Hepatocyte (in vitro differentiated cells): ENCODE measurements at places on chromosomes 1 and 21.

- no peak for DNase-seq
Observed at GRCh38 chr1:193416226-193417024, 230.0 kb upstream of the B3GALT2 start.

DNA sequence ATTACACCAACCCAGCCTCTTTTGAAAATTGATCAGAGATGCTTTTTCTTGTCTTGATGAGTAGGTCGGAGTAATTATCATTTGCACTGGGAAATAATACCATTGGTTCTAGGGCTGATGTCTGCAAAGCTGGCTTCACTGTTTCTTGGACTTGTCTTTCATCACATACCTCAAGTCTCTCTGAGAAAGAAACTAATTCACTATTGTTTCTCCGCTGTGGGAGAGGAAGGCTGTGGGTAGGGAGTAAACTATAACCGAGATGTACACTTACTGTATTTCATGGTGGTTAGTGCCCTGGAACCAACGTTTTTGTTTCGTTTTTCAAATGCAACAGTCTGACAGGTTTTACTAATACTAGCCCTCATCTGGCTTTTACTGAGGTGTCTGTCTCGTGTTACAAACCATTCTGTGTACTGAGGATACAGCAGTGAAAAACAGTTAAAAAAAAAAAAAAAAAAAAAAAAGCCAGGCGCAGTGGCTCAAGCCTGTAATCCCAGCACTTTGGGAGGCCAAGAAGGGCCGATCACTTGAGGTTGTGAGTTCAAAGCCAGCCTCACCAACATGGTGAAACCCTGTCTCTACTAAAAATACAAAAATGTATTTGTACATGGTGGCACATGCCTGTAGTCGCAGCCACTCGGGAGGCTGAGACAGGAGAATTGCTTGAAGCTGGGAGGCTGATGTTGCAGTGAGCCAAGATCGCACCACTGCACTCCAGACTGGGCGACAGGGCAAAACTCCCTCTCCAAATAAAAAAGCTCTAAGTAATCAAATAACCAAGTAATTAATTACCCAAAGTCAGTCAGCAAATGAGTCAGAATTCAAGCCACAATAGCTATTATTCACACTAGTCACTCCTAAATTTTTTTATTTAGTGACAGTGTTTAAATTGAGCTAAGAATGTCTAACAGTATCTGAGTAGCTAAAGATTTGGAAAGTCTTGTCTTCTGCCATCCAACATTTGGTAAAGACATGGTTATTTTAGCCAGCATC is 23.3 kb downstream of the TOMM20 start:
- no peak for DNase-seq

GRCh38 chr1:219277304-219278105 is 103.8 kb downstream of the LYPLAL1 start:
- no peak for DNase-seq

GRCh38 chr1:213089924-213090677 is 39.1 kb downstream of the RPS6KC1 start:
- DNase-seq = no peak

DNA sequence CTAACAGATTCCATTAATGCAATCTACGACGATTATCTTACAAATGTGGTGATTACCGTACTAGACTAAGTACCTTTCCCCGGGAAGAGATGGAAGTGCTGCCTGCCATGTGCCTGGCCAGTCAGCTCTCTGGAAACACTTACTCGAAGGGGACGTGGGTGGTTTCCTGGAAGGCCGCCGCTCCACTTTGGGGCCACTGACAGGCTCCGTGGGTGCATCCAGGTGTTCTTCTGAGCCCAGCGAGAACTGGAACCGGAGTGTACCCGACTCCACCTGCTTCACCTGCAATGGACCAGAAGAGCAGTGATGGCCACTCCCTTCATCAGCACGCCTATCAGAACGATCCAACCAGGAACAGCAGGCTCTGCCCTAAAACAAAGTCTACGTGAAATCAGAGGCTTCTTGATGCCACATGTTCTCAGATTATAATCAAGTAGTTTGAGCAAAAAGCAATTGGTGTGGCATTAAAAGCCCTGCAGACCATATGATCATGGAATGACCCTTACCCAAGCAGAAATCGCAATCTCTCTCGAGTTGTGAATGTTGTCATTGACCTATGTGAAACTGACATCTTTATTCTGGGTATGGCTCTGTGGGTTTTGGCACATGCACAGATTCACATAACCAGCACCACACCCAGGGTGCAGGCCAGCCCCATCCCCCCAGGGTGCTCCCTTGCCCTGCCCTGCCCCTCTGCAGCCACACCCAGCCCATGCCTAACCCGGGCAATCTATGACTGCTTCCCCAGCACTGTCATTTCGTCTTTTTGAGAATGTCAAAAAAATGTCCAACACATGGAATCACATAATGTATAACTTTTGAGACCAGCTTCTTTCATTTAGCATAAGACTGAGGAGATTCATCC is 64.5 kb downstream of the NPHP4 start:
- DNase-seq = no peak

- DNase-seq = no peak
Observed at GRCh38 chr1:64856553-64856952, 109.8 kb downstream of the JAK1 start.

- DNase-seq = no peak
Observed at GRCh38 chr21:26127918-26128317, 42.7 kb downstream of the APP start.

DNA sequence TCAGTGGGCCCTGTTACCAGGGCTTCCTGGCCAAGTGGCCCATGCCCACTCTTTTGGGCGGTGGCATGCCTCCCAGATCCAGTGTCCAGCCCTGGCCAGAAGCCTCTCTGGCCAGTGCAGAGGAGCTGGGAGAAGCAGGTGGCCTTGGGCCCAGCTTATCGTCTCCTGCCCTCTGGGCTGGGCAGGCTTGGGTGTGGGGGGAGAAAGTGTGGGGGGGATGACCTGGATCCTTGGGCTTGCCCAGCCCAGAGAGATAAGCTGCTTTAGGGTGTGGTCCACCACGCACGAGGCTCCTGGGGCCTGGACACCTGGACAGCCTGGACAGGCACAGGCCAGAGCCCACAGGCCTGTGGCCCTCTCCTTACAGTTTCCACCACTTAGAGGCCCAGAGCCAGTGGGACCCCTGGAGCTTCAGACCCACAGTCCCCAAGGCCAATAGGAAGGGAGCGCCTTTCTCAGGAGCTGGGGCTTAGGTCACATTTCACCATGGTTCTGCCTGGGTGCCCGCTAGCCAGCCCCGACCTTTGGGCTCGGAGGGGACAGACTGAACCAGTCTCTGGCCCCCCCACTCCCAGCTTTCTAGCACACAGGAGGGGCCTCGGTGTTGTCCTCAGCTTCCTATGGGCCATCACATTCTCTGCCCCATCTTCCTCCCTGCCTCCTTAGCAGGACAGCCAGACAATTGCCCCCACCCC is 1.8 kb downstream of the ESPN start:
- no peak for DNase-seq

- no peak for DNase-seq
Observed at GRCh38 chr1:93690921-93691789, 9.5 kb upstream of the BCAR3 start.

DNA sequence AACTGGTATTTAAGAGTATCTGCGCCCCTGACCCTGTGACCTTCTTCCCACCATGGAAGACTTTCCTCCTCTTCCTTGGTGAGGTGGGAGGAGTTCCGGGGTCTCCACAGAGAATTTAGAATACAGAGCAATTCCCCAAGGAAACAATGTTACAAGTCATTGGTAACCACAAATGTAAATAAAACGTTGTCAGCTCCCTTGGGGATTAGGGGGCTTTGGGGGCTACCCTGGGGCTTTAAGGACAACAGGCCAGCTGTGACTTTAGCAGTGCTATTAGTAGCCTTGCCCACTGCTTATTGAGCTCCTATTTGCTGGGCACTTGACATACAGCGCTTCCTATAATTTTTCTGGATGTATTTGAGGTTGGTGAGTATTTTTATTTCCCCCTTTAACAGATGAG is 69.0 kb downstream of the IGSF21 start:
- DNase-seq = no peak

- no peak for DNase-seq
Observed at GRCh38 chr1:201742476-201742875, 86.5 kb upstream of the IPO9 start.

- peak; percentile 86 for DNase-seq
Observed at GRCh38 chr1:115545791-115546733, 95.7 kb upstream of the VANGL1 start.

- DNase-seq = no peak
Observed at GRCh38 chr1:116435806-116436610, 63.0 kb downstream of the ATP1A1 start.

DNA sequence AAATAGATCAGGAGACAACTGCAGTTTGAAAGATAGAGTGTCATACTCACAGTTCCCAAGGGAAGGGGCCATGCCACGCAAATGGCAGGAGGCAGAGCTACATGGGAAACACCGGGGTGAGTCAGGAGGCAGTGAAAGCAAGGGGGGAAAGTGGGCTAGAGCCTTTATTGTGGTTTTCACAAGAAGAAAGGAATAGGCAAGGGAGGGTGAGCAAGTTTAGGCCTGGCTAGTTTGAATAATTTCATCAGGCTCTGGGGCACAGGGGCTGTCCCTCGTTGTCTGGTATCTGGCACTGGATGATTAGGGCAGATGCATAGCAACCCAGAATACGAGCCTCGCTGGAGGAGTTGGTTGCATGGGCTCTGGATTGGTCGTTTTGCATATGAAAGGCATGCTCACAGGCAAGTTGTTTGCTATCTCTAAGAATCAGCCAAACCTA is 17.0 kb upstream of the ITLN2 start:
- no peak for DNase-seq

DNA sequence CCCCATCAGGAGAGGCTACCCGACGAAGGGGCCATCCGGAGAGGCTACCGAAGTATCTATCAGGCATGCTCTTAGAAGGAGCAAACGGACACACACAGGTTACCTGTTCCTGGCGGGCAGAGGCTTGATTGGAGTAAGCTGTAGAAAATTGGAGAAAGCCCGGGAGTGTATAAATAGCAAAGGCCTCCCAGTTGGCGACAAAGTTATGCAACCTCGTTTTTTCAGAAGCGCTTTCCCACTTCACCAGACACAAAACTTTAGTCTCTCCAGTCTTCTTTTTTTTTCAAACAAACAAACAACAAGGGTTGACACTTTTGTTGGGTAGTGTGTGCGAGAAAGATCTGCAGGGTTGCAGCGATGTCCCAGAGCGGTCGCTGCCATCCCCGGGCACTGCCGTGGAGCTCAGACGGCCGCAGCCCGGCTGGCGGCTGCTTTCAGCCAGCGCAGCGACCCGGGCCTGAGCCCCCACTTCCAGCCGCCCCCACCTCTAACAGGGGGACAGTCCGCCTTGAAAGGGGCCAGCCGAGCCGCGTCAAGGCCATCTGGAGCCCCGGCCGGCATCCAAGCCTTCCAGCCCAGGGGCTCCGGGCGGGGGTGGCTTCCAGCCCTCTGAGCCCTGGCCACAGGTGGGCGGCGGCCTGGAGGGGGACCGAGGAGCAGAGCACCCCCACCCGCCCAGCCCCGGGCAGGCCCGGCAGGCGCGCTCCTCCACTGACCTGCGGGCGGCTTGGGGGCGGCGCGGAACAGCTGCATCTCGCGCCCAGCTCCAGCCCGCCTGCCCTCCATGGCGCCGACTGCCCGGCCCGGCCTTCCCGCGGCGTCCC is 616 bp downstream of the MCOLN3 start:
- peak; percentile 28 for DNase-seq

DNA sequence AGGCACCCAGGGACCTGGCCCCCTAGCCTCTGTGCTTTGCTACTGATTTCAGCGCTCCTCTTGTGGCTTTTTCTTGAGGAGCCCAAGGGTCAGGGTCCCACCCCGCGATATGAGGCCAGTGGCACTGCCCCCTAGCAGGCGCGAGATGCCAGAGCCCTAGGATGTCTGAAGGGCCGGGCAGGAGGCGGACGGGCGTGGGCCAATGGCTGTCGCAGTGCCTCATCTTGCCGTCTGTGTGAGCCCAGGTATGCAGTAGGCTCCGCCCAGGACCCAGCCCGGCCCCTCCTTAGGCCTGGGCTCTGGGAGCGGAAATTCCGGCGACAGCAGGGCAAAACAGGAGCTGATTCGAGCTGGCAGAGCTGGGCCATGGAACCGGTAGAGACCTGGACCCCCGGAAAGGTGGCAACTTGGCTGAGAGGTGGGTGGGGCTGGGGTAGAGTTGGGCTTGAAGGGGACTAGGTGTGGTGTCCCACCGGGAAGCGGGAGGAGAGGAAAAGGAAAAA is at the start of gene CNKSR1:
Gene CNKSR1, plus strand, starts transcription at position 310 of the 503 bp plus-strand sequence. Its CDS starts 57 bp downstream, at position 367.
- peak; percentile 90 for DNase-seq

GRCh38 chr1:8437347-8437746 is 119.4 kb downstream of the SLC45A1 start:
- no peak for DNase-seq

GRCh38 chr21:34518301-34518700 is 6.3 kb upstream of the KCNE1 start:
- no peak for DNase-seq

DNA sequence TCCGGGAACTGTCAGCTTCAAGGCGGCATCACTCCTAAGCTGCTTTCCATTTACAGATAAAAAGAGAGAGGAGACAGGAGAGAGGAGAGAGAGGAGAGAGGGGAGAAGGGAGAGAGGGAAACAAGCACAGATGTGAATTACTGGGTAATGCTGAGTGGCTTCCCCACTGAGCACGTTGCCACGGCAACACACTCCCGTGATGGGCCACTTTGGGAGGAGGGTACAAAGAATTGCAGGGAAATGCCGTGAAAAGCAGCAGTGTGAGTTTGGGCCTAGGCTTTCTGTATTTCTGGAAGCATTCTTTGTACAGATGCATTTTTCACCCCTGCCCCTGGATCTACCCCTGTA is 128.0 kb upstream of the IRF2BP2 start:
- DNase-seq = no peak
